ENCODE measurements at places on chromosomes 12 and 14.

DNA sequence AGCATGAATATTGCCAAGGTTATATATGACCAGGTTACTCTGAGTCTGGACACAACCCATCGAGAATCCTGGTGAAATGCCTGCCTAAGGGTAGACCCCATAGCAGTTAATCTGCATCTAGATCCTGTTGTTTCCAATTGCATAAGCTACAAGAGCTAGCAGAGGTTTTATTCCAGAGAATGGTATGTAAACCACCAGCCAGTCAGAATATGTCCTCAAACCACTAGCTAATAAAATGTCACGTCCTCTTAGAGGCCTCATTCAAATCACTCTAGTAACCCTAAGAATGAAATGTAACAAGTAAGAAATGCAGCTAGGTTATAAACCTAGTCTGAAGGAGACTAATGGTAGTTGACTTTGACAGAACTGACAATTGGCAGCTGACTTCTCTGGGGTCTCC is 9.0 kb upstream of the YLPM1 start:
- DNase-seq: no peak

- no peak for DNase-seq
Observed at GRCh38 chr14:22908601-22909000, 10.3 kb downstream of the RBM23 start.

DNA sequence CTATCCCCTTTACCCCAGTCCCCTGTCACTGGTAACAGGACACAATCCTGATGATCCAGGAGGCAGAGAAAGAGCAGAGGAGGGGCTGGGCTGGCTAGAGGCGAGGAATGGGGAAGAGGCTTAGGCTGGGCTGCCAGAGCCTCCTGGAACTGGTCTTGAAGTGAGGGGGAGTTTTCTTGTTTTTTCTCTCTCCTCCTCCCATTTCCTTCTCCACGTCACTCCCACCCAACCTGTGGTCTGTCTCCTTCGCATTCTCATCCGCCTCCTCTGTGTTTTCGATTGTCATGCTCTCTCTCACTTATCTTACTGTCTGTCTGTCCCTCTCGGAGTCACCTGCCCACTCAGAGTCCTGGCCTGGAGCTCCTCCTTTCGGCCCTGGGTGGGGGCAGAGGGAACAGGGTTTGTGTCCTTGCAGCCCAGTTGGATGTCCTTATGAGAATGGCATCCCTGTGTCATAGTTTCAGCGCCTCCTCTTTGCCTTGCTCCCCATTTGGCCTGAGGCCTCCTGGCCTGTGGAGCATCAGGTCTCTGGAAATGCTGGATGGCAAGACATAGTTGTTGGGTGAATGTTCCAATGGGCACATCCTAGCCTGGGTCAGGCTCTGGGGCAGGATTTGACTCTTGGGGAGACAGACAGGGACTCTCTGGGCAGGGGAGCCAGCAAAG is 3.4 kb upstream of the KRT80 start:
- DNase-seq: no peak

DNA sequence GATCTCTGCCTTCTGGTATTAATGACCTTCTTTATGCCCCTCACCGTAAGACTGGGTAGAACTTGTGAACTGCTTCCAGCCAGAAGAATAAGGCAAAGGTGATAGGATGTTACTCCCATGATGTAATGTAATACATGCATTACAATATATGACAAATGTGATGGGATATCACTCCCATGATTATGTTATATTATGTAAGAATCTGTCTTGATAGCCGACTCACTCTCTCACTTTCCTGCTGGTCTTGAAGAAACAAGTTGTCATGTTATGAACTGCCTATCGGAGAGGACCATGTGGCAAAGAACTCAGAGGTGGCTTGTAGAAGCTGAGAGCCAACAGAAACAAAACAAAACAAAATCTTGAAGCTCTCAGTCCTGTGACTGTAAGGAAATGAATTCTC is 30.6 kb upstream of the OSBPL8 start:
- DNase-seq: no peak

DNA sequence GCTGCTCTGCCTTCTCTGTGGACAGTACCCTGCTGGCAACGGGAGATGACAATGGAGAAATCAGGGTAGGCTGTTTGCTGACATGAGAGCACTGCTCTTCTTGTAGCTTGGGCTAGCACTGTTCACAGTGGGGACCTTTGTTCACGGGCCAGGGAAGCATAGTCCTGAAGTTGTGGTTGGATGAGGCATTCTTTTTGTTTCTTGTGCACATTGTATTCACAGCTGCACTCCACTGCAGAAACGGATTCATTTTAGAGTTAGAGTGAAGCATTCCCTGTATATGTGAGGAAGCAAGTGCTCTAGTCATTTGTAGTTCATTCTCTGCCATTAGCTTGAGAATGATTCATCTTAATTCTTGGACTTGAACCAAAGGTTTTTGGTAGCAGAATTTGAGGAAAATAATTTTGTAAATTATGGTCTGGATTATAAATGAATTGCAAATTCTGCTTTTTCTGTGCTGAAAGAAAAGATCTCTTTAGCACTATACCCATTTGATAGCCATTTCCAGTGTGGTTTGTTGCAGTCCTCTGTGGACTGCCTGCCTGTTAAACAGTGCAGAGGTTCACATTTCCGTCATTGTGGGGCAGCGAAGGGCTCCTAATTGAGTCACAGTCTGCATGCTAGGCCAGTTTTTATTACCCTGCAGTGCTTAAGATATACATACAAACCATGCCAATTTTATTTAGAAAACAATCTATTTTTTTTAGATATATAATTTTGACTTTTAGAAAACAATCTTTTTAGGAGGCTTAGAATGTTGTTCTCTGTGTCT is 80.6 kb downstream of the APAF1 start:
- DNase-seq: peak; percentile 78

- no peak for DNase-seq
Observed at GRCh38 chr14:99549684-99550083, 54.3 kb downstream of the CCDC85C start.

GRCh38 chr14:67643713-67644112 is 24.0 kb downstream of the ARG2 start:
- no peak for DNase-seq

GRCh38 chr14:91893007-91893406 is 25.7 kb upstream of the TC2N start:
- peak; percentile 20 for DNase-seq

- no peak for DNase-seq
Observed at GRCh38 chr14:74609721-74610120, 2.3 kb downstream of the LTBP2 start.

DNA sequence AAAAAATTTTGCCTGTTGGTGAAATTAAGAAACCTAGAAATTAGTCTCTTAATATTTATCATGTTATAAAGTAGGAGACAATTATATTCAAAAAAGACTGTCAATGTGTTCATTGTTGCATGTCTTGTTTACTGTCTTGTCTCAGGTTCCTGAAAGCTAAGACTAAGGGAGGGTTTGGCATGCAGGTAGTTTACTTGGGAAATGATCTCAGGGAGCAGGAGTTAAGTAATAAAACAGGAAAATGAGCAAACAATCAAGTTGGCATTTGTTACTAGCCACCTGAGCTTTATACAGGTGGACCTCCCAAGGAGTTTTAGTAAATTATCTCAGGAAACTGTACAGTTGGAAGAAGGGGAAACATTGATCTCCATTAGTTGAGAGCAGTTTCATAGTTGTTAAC is 188.0 kb upstream of the MDGA2 start:
- no peak for DNase-seq

GRCh38 chr14:59195912-59196311 is 7.4 kb downstream of the DAAM1 start:
- DNase-seq: no peak

DNA sequence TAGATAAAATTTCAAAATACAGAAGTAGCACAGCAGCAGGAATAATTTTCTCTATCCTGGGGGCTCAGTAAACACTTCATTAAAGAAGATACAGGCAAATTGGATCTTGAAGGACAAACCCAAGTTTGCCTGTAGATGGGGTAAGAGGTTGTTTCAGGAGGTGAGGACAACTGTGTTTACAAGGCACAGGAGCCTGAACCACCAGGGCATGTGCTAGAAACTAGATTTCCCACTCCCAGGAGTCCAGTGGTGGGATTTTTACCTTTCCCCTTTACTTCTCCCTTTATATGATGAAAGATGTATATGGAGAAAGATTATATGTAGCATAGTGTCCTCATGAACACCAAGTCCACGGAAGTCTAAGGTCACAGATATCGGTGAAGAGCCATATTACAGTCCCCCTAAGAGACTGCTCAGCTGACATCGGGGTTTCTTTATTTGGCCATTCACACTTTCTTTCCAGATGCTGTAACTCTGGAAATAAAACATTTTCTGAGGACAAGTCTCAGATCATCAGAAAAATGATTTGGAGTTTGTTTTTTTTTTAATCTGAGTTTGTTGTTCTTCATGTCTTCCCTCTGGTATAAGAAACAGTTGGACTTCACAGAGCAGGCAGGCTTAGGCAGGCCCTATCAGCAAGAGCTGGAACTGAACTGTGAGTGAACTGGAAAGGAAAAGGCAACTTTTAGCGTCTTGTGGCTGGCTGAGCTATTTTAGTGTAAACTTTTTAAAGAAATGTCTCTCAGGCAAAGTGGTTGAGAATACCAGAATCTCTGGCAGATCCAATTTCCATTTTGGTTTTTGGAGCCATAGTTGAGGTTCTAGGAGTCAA is 8.0 kb upstream of the EVL start:
- peak; percentile 11 for DNase-seq

GRCh38 chr14:104676694-104677511 is 12.5 kb upstream of the INF2 start:
- DNase-seq: no peak

DNA sequence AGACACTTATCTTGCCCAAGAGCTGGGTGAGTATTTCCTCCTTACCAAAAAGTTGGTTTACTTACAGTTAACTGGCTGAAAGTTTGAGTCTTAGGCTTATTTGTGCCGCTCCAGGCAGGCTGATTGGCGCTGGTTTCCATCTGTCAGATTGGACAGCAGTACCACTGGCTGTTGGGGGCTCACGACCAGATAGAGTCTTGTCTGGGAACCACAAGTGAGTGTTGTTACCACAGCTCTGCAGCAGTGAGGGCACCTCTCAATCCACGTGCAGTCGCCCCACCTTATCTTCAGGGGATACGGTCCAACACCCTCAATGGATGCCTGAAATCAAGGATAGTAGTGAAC is 58.9 kb downstream of the DDX51 start:
- no peak for DNase-seq
